CD4-positive, alpha-beta T cell treated with Interleukin-2 at 100 ng/mL for 4 hours (primary cell): ENCODE measurements at places on chromosomes 7 and 10.

- DNase-seq: no peak
Measured at GRCh38 chr7:7535691-7536090, at the start of gene COL28A1. TSS of gene COL28A1 (minus strand) at chr7:7535873. CDS start at chr7:7532875, 2,998 bp downstream.

DNA sequence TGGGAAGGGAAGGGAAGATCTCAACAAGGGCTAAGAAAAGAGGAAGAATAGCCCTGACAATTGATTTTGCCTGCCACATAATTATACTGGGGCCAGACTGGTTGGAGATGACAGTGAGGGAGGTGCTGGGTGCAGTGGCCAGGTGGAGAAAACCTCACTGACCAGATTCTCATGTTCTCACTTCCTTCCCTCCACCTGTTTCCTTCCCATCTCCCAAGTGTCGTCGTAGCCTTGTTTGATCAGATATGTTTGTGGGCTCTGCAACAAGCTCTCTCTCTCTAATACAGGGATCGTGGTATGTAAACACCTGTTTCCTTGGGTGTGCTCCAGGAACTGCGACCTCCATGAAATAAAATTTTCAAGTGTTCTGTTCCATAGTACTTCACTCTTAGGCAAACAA lies 60.2 kb downstream of the VCL start:
- DNase-seq: no peak

- no peak for DNase-seq
Measured at GRCh38 chr10:74029943-74030342, 32.0 kb downstream of the VCL start.

DNA sequence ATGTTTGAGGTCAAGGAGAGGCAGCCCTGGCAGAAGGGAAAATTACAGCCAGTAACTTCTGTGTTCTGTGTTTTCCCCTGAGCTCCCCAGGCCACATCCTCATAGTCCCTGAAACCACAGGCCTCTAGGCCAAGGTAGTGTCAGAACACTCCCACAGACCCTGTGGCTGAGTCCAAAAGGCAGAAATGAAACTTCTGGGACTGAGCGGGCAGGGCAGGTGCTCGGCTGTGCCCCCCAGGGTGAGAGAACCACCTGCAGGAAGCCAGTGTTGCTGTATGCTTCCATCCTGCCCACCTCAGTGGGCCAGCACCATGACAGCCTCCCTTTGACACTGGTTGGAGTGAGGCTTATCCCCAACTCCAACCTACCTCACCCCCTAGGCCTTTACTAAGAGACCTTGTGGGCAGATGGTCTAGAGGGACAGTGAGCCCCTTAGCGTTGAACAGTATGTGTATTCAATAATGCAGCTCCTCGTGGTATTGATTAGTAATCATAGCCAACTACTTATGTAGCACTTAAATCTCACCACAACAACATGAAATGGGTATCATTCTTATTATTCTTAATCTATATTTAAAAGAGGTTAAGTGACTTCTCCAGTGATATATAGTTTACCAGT lies 30.3 kb downstream of the PIK3CG start:
- no peak for DNase-seq

GRCh38 chr7:49396229-49396628 lies 377.2 kb upstream of the VWC2 start:
- no peak for DNase-seq

- no peak for DNase-seq
Measured at GRCh38 chr10:95503526-95503925, 57.6 kb downstream of the SORBS1 start.

- no peak for DNase-seq
Measured at GRCh38 chr7:145434811-145435210, 599.0 kb upstream of the TPK1 start.

DNA sequence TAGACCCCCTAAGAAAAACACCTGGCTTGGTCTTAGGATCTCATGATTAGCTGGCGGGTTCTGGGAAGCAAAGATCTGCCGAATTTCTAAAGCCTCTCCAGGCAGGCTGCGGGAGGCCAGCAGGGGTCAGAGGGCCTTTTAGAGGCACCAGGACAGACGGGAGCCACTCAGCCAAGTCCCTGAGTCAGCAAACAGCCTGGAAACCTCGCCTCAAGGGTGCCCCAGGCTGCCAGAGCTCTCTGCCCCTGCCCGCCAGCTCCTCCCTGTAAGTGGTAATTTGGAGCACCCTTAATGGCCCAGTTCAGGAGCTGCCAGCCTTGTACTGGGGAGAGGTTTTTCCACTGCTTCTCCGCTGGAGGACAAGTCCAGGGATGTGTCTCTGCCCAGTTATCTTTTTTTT lies 88.7 kb downstream of the HIP1 start:
- DNase-seq: no peak

DNA sequence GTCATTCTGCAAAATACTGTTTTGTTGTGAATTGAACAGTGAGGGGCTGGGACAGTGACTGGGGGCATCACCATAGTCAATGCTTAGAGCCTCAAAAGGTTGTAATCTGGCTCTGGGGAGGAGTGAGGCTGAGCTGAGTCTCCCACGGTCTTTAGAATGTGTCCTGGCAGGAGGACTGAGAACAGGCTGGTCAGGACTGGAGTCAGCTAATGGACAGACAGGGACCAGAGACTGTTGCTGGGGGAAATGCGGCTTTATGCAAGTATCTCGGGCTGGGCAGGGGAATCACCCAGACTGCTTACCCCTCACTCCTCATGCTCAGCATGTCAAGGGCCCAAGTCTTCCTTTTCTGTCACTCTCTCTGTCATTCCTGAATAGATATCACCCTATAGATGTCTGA lies 346.5 kb downstream of the TYW1 start:
- no peak for DNase-seq

GRCh38 chr10:84365335-84365881 lies 37.0 kb downstream of the CCSER2 start:
- DNase-seq: no peak

DNA sequence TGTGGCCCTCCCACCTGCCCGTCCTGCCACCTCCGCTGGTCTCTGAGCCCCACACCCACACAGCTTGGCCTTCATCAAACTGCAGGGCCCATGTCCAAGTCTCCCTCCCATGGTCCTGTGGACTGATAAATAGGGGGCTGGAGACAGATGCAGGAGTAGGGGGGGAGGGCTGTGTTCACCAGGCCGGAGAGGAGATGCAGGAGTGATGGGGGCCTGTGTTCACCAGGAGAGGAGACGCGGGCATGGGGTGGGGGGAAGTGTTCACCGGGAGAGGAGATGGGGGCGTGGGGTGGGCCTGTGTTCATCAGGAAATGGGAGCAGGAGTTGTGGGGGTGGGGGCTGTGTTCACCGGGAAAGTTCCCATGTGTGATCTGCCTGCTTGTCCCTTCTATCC lies 37.0 kb downstream of the JAKMIP3 start:
- no peak for DNase-seq

- DNase-seq: no peak
Measured at GRCh38 chr10:22833781-22834180, 94.1 kb upstream of the ARMC3 start.

GRCh38 chr10:85266808-85267207 lies 938.4 kb downstream of the CCSER2 start:
- DNase-seq: no peak

- no peak for DNase-seq
Measured at GRCh38 chr7:9192969-9193368, 759.6 kb downstream of the NXPH1 start.

DNA sequence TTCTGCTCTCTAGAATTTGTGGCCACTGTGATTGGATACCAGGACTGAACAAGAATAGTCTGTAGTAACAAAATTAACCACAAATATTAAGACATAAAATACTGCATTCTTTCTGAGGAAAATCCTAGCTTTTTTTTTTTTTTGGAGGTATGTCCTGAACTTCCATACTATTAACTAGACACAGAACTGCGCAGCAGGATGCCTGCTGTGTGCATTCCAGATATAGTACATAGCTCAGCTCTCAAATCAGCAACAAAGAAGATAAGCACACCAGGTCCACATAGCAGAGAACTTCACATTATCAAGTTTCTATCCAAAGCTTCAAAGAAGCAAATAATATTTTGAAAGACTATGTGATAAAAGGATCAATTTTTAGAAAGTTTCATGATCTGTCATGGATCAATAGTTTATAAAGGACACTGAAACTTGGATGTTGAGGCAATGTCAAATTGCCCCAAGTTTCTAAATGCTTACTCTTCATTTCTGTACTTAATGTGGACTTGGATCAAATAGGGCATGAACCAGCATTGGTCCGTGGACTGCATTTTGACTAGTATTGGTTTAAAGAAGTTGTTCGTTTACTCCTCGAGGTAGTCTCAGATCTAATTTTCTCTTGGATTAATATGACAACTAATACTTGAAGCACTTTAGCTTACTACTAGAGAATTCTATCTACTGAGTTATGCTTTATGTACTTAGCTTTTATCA lies 15.4 kb downstream of the NAMPT start:
- DNase-seq: no peak

DNA sequence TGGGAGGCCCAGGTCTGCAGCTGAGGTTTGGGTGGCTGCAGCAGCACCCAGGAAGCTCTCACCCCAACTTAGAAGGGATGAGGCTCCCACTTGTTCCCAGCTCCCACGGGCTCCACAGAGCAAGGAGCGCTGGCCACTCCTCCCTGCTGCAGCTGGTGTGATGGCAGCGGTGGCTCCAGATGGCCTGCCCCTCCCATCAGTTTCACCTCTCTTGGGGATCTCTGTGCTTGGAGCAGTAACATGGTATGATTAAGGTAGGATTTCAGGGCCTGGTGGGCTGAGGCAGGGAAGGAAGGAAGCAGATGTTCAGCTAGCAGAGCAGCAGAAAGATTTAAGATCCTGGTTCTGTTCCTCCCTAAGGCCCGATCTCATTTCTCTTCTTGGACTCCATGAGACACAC lies 66.8 kb upstream of the KIF5B start:
- no peak for DNase-seq

DNA sequence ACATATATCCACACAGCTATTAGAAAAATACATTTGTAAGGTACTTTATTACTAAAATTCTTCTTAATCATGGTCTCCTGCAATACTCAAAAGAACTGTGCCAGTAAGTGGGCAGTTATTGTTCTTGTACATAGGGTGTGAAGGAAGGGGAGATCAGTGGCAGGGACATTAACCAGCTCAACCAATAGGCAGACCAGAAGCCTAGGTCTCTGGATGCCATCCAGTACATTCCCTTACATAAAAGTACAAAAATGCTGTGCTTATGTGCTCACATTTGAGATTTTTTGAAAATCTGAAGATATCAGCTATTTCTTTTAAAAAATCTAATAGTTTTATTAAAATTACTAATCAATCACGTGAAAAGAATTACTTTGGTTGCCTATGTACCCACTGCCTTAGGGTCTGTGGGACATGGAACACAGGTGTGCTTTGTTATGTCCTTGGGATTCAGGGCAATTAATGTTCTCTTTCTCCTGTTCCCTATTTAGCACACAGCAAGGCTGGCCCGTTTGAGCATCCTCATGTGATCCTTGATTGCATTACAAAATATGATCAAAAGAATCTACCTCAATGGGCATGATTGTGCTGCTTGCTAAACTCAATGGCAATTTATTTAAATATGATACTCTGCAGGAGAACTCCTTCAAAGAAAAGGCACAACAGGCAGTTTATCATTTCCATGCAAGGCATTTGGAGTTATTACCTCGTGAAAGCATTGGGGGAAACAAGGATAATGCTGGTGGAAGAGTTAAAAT lies 22.7 kb downstream of the TWIST1 start:
- DNase-seq: no peak

GRCh38 chr7:48471196-48471595 lies 299.9 kb downstream of the ABCA13 start:
- no peak for DNase-seq

DNA sequence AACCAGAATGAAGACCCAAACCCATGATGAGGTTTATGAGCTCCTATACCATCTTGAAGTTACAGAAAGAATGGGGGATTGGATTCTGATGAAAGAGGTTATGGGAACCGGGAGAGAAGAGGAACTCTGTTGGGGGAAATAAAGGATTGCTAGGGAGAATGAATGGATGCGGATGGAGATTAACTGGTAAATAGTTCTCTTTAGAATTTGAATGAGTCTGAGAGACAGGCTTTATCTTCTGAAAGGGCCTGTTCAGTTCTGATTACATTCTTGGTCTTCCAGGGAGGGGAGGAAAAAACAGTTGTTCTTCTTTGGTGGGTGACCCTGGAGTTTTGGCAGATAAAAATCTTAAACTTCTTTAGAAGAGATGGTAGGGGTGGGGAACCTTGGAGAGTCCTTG lies 13.9 kb downstream of the SUGCT start:
- DNase-seq: no peak

DNA sequence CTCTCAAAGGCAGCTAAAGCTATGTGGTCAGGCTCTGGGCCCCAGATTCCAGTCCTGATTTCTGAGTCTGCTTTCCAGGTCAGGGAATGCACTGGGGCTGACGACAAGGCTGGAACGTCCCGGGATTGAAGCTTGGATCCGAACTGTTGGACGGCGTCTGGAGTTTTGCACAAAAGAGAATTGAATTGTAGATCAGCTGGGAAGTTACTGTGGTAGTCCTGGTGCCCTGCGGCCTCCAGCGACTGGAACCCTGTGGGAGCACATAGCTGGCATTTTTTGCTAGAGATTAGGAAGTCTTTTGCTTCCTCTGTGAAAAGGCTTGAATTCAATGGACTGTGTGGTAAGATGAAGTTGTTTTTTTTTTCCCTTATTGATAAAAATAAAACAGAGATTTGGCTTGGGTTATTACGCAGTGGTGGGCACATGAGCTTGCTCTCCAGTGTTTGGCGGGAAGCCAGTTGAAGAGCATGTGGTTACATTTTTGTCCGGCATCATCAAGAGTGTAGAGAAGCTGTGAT lies at the start of gene HK1:
TSS of gene HK1 (plus strand) at position 51 of the 518 bp plus-strand sequence.
- no peak for DNase-seq

DNA sequence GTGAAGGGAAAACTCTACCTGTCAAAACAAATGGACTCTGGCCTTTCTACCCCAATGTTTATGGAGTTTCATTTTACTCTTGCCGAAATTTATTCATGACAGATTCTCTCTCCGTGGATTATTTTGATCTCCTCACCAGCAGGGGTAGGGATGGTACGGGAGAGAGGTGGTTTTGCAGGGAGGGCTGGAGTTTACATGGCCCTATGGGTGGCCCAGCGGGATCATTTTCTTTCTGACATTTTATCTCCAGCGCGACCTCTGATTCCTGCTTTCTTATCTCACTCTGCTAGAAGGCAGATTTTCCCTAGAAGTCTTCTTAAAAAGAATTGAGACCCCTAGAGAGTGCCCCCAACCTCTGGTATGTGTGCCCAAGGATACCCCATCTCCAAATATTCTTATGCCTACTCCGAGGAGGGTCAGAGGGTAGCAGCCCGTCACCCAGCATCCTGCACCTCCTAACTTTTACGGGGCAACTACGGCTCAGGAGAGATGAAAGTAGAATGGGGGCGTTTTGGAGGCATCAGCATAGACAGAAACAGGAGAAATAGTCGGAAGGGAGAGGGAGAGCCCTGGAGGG lies 10.1 kb upstream of the GATA3 start:
- no peak for DNase-seq

DNA sequence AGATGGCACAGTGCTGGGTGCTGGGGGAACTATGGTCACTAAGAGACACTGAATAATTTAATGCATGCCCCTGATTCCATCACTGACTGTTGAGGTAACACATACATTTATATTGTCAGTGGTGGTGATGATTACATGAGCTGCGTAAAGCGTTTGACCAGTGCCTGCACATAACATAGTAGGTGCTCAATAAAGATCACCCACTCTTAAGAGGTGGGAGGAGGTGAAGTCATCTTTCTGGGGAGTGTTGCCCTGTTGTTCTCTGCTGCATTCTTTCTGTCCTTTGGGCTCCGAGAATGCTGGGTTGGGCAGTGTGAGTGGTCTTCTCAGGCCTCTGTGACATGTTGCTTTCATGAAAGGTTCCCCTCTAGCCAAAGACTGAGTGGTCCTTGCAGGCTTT lies 68.0 kb downstream of the TCF7L2 start:
- no peak for DNase-seq

GRCh38 chr10:8049045-8049864 lies 5.2 kb upstream of the GATA3 start:
- no peak for DNase-seq
